ENCODE measurements at places on chromosomes 11 and 22.

DNA sequence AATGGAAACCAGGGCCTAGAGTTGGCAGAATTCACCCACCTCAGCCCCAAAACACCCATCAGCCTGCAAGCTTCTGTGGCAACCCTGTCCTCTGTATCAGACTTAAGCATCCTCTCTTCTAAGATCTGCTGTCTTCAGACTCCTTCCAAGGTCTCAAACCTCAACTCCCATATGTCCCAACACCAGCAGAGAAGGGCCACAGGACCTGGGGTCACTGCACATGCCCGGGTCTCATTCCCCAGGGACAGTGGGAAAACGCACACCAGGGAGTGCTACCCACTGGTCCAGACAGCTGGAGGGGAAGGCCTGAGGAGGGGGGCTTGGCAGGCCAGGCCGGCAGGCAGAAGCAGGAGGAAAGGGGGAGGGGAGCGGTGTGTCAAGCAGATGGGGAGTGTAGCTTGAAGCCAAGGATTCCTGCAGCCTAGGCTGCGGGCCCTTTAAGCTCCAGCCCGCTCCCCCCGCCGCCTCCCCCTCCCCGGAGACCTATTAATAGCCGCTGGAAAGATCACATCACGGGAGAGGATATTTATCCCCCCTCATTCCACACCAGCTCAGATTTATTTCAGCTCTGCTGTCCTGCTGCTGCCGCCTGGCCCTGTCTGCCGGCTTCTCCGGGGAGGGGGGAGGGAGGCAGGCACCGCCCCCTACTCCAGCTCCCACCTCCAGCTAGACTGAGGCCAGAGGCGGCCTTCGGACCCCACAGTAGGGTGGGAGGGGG lies 16.7 kb downstream of the BCL9L start:
- peak; percentile 82 for DNase-seq

DNA sequence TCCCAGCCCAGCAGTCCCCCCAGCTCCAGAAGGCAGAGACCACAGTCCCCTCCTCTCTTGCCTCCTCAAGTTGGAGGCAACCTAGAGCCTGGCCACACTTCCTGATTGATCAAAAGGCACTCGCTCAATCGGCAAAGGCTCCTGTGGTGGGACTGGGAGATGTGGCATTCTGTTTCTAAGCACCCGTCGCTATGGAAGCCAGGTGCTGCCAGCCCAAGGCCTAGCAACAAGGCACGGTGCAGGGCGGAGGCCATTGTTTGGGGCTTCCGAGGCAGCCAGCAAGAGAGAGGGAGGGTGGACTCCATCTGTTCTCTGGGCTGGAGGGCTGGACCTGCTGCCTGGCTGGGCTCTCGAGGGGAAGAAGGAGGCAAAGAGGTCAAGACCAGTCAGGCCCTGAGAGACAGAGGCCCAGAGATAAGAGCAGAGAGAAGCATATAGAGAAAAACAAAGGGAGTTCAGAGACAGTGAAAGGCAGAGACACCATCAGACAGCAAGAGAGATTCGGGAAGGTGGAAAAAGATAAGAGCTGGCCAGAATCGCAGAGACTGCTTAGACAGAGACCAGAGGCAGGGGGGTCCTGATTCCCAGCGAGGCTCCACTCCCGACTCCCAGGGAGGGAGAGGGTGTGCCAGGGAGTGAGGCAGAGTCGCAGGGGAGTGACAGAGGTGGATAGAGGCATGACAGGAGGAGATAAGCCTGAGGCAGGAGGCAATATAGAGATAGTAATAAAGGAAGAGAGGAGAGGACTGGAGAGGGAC lies 21.2 kb downstream of the PDE2A start:
- DNase-seq: peak; percentile 58

GRCh38 chr11:131665344-131665968 lies 295.0 kb downstream of the NTM start:
- DNase-seq: no peak

GRCh38 chr11:46331282-46331984 lies 15.8 kb upstream of the DGKZ start:
- DNase-seq: no peak

DNA sequence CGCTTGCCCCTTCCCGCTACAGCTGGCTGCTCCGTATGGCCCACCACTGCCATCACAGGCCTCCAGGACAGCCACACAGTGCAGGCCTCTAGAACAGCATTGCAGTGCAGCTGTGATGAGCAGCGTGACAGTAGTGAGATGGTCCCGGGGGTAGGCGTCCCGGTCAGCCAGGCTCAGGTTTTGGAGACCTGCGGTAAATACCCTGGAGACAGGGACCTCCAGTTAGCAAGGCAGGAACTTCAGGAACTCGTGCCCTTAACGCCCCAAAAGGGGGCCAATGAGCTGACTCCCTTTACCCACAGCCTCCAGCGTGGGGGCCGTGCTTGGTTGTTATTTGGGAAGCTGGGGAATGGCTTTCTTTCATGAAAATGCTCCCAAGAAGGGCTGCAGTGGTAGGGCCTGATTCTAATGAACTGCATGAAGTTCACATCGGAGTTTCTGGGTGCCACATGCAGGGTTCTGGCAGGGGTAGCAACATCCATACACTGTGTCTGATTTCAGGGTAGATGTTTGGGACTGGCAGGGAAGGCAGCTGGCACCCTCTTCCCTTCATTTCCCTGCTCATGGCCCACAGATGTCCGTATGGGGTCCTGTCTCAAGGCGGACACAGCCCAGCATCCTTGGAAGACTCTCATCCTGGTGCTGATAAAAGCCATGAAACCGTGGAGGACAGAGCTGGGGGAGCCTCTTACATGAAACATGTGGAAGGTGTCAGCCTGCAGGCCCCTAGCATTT lies 440.5 kb downstream of the TBC1D22A start:
- no peak for DNase-seq

DNA sequence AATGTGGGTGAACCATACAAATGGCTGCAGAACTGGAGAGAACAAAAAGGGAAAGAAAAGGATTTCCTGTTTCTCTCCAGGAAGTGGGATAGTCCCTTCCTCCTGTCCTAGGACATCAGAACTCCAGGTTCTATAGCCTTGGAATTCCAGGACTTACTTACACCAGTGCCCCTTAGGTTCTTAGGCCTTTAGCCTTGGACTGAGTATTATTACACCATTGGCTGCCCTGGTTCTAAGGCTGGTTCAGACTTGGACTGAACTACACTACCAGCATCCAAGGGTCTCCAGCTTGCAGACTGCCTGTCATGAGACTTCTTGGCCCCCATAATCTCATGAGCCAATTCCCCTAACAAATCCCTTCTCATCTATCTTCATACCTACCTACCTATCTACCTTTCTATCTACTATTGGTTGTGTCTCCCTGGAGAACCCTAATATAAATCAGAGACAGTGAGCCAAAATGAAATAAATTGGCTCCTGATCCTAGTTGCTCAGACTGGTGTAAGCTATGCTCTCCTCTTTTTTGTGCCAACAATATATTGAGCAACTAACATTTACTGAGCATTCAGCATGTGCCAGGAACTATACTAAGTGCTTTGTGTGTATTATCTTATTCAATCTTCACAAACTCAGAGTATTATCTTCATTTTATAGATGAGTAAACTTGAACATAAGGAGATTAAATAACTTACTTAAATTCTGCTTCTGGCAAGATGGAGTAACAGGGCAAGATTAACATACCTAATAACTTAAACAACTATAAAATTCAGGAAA lies 303.7 kb downstream of the TTC28 start:
- no peak for DNase-seq

GRCh38 chr11:42812361-42812760 lies 499.4 kb upstream of the API5 start:
- no peak for DNase-seq

DNA sequence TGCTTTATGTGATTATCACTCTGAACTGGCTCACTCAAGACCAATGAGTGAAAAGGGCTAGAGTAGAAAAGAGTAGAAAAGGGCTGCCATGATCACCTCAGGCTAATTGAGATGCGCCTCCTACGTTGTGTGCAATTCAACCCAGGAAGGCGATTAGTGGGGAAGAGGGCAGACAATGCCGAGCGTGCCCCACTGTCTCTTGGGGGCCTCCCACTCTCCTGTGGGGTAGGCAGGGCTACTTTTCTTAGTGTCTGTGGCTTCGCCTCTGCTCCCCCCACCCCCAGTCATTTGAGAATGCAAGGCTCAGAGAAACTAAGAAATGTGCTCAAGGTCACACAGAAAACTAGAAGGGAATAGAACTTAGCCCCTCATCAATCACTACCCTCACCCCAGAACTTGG lies 57.7 kb upstream of the RASD2 start:
- no peak for DNase-seq

DNA sequence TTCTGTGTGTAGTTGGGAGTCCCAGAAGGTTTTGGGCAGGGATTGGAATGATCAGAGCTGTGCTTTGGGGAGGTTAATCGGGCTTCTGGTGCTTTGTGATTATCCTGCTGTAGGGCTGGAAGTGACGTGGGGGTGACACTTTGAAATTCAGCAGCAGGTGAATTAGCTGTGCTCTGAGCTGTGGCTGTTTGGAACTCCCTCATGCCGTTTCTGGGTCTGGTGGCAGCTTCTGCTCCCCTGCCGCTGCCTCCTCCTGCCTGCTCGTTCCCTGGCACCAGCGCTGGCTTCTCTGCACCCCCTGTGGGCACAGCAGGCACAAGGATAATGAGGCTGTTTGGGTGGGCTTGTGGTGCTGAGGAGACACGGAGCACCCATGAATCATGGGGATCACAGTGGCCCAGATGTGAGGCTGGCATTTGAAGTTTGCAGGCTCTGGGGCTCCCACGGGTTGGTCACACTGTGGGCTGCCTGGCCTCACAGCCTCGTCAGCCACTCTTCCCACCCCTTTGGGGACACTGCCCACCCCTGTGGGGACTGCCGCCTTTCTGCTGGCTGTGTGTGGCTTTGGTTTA lies 49.7 kb downstream of the TBC1D22A start:
- DNase-seq: no peak

DNA sequence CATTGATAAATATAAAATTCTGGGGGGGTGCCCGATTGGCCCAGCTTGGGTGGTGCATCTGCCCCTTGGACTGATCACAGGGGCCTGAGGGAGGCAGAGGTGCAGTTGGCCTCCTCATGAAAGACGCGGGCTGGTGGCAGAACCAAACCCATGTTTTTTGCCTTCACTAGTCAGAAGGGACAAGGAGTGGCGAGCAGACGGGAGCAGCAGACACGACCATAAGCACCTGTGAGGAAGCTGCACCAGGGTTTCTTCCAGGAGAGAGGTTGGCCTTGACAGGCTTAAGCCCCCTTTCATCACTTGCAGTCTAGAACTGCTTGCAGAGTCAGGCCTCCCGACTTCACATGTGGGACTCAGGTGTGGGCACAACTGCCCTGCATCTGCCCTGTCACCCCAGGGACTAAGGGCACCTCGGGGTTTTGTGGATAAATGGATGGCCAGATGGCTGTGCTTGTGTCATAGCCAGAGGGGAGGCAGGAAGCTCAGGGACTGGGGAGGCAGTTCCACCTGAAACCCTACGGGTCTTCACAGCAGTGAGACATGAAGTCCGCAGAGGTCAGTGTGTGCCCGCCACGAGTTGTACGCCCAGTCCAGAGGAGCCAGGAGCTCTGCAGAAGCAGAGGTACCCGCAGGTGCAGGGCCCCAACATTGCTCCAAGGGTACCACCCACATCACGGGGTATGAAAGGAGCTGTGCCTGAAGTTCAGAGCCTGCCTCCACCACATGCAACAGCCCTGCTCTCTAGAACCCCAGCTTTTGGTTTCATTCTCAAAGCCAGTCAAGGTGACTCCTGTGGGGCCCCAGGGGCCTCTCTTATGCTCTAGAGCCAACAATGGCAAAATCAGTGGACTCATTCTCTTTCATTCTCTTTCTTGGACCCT lies 18.2 kb upstream of the SYT13 start:
- no peak for DNase-seq

GRCh38 chr11:65773784-65774411 lies 6.9 kb downstream of the AP5B1 start:
- DNase-seq: no peak

DNA sequence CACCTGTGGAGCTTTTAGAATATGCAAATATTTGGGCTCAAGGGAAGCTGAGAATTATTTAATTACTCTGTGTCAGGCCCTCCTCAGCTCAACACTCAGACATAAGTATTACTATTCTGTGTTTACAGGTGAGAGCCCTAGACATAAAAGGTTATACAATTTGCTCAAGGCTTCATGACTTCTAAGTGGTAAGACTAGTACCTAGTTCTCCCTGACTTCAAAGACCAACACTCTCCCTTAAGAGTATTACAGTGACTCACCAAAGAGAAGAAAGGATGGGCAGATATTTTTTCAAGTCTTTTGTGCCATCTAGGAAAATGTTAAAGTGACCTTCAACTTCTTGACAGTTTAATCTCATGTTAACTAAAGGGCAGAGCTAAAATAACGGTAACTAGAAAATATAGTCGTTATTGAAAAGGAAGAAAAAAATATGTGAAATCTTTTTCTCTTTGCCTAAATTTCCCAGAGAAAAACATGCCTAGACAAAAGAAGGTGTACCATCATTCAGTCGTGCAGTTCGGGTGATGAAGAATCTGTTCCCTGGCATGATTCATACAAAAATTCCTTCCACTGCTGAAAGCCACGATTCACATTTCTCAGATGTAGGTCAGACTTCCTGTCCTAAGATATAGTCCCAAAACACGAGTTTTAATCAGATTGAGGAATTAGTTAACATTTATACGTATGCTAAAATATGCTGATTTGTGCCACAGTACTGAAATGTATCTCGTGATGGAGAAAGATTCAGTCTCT lies 849.1 kb upstream of the API5 start:
- no peak for DNase-seq
